ENCODE measurements at places on chromosomes 6 and 20.

- DNase-seq: no peak
Observed at GRCh38 chr20:41413169-41413568, 46.6 kb upstream of the EMILIN3 start.

DNA sequence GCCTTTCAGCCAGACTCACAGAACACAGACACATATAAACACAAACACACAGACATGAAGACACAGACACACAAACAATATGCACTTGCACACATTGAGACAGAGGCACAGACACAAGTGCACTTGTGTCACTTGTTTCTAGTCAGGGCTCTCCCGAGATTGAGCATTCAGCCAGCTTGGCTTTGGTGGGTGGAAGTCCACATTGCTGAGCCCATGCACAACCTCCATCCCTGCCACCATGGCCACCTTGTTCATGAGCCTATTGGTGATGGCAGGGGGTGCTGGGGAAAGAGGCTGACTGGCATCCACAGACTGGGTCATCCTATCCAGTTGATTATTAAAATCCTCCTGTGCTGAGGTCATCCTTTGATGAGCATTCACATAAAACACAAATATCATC, 11.5 kb upstream of the CST7 start:
- DNase-seq: no peak

- DNase-seq: peak; percentile 62
Observed at GRCh38 chr20:45011108-45011526, 44.8 kb downstream of the STK4 start.

GRCh38 chr6:139742671-139743070, 368.2 kb upstream of the CITED2 start:
- no peak for DNase-seq

DNA sequence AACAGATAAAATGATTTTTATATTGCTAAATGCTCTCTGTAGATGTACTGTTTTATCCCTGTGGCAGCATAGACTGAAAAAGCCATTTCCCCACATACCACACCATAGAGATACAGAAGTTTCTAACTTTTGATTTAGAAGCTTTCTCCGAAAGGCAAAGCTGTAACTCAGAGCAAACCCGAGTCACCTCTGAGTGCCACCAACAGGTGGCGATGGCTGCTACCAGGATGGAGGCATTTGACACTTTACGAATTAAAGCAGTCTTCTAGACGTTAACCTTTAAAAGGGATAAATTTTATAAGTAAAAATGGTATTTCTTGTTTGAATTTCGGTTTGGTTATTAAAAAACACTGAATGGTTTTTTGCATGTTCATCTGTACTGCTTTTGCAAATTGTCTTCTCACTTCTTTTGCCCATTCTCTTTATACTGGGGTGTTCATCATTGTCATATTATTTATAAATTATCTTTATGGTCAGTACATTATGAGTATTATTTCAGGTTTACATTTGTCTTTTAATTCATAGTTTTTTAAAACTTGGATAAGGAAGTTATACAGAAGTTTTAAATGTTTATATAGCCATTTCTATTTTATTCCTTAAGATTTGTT, 201.0 kb upstream of the CEP162 start:
- DNase-seq: peak; percentile 14

DNA sequence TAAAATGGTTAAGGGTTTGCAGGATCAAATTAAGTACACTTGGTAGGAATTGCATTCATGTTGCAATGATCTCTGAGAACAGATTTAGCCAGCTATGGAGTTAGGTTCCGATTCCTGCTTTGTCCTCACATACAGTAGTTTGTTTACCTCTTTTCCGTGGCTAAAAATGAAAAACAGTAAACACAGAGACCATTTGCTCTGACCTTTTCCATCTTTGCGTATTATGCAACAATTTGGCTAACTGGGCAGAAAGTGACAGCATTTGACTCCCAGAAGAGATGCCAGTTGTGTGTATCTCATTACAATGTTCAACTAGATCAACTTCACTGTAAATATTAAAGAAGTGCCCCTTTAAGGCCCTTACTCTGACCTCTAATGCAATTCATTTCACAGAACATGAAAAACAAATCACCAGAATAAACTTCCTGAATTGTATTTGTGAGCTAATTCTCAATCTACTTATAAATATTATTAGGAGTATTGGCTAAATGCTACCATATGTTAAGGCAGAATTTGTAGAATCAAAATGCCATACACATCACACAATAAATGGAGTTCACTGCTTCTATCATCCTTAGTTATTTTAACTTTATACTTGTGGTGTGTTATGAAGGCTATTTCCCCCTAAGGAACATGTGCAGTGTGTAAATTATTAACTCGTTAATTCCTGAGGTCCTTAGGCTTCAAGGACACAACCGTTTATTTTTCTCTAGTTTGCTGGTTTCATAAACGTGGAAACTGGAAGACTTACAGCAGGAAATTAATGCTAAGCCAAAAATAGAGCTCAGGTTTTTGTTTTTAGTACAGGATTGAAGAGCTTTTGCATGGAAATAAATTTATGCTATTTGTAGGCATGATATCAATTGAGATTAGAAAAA, 380.7 kb upstream of the CITED2 start:
- no peak for DNase-seq

- no peak for DNase-seq
Observed at GRCh38 chr6:126475449-126475848, 135.5 kb downstream of the CENPW start.

DNA sequence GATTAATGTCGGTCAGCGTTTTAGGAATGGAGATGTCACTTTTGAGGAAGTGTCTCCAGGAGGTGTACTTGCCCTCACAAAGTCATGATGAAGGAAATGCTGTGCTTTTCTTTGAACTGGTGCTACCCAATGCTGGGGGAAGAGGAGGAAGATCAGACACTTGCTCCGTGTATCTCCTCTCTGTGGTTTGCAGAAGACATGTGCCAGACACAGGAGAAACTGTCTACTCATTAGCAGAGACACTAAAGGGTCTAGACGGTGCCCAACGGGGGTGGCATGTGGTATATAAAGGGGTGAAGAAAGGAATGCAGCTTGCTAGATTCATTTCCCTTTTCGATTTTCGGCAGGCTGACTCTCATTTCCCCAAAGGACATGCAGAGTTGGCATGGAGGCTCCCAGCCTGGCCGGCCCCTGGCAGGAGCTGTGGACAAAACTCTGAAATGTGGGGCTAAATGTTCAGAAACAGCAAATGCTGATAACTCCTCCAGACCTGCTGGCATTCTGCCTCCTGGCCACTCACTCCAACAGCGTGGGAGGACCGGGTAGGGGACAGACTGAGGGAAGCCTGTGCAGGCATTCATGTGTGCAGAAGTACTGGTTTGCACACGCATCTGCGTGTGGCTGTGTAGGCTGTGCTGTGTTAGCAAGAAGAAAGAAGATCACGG, 59.6 kb upstream of the QKI start:
- DNase-seq: no peak

DNA sequence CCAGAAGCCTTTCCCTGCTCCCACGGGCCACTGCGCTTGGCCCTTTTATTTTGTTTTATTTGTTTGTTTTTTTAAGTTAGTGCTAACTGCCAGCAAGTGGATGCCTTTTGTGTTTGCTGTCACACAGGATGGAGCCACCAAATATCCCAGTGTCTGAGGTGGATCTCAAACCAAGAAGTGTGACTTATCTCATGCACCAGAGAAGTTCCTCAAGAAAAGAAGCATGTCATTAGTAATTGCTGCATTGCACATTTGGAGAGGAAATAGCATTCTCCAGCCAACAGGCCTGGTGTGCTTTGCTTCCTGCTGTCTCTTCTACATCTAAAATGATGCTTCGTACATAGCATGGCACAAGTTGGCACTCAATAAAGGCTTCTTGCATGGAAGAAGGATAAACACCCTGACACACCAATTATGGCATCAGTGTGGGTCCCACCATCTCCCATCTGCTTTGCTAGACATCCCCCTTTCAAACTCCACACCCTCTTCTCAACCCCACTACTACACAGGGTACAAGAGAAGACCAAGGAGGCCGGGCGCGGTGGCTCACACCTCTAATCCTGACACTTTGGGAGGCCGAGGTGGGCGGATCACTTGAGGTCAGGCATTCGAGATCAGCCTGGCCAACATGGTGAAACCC, 1.9 kb upstream of the ATP9A start:
- no peak for DNase-seq

DNA sequence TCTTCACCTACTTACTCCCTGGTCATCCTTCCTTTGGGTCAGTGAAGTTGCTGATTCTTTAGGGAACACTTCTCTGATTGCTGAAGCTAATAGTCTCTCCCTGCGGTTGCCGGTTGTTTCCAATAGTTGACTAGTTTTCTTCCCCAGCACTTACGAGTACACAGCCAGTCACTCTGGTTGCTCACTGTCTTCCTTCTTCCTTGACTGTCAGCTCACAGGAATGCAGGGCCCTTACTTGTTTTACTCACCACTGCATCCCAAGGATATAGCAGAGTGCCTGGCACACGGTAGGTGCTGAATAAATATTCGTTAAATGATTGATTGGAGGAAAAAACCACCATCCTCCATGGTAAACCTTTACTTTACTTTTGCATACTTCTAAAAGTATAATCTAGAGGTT, 345.0 kb downstream of the QKI start:
- no peak for DNase-seq

DNA sequence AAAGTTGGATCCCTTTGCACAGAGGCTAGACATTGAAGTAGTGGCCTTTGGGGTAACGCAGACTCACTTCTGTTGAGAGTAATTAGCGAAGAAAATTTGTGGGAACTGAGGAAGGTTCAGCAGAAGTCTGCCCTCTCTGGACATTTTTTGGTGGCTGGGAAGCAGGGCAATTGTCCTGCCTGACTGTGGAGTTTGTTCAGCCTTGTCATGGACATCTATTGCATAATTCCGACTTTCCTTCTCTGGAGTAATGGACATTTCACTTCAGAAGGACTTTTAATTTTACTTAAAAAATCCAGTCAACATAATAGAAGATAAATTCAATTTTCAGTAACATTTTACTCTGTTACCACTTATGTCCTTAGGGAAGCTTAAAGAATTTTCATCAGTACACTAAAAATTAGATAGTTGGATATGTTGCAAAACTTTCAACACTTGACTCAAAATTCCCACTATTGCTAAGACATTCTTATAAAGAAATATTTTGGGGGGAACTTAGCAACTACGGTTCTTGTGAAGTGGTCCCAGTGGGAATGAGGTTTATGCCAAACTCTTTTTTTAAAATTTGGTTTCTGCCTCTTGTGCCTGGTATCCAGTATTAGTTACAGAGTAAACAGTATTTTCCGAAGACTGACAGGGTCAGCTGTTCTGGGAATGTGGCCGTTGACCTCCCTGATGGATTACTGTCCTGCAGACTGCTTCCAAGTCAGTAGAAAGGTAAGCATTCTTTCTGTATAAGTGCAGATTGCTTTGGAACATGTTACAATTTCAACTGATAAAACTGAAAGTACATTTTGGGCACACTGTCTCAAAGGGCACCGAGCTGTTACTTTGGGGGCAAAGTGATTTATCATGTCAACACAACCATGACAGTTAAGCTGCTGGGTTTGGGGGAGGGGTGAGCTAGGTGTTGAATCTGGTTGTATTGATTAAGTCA, 100.6 kb upstream of the MLIP start:
- DNase-seq: no peak

DNA sequence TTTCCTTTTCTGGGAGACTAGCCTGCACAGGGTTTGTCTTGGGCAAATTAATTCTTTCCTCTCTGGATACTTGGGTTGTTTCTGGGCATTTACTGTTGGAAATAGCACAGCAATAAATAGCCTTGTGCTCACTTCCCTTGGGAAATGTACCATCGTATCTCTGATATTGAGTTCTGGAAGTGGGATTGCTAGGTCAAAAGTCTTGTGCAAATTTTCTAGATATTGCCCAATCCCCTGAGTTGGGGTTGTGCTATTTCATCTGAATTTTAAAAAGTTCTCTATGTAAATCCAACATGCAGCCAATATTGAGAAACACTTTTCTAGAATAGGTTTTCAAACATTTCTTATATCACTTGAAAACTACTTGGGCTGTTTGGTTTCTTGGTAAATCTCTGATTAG, 64.0 kb upstream of the ELOVL5 start:
- no peak for DNase-seq

GRCh38 chr6:131015025-131015591, 47.9 kb downstream of the EPB41L2 start:
- DNase-seq: no peak

DNA sequence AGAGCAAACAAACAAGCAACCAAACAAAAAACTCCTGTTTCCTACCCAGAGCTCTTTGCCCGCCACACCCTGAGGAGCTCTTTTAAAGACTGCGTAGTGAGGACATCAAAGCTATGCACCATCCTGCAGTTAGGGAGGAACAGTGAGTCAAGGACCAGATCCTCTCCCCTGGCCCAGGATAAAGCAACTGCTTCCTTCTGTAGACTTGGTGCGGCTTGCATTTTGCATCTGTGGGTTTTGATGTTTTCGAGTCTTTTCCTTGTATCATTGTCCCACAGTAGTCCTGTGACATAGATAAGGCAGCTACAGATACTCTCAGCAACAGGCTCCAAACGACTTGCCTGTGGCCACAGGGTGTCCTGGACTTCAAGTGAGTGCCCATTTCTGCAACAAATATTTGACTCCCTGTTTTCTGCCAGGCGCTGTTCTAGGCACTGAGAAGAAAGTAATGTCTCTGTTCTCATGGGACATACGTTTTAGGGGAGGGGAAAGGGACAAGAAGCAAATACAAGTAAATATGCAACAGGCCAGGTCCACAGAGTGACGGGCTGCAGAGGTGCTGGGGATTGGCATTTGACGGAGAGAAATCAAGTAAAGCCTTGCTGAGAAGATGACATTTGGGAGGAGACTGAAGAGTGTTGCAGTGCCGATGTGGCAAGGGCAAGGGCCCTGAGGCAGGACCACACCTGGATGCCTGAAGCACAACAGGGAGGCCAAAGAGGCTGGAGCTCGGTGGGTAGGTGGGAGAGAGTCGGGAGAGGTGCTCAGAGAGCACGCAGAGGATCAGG, 35.9 kb upstream of the MAP3K4 start:
- DNase-seq: no peak

DNA sequence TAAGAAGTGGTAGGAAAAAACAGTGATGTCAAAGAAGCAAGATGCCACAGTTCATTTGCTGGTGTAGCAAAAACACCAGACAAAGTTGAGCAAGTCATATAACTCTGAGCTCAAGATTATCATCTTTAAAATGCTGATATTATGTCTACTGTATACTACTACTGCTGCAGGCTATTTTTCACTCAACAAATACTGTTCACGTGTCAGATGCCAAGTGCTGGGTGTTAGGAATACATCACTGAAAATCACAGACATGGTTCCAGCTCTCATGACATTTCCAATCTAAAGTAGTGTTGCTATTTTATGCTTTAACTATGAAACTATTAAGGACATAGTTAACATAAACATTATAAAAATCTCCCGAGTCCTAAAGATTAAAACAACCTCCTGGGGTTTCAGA, 163.0 kb downstream of the NKAIN2 start:
- no peak for DNase-seq

GRCh38 chr20:38164069-38164468, 1.0 kb downstream of the TGM2 start:
- no peak for DNase-seq

DNA sequence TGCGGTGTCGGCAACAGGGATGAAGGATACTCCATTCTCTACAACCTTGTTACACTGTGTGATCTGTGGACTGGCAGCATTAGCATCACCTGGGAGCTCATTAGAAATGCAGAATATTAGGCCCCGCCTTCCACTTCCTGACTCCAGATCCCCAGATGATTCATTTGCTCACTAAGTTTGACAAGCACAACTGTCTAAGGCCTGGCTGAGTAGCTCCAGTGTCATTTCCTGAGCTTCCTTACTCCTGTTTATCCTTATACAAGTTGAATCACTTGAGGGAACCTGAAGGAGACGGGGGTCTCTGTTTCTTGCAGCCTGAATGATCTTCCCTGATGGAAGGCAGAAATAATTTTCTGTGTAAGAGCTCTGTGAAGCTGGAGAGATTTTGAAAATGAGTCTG, 32.7 kb upstream of the PROKR2 start:
- DNase-seq: no peak
